ENCODE measurements at places on chromosomes 16 and 17.
A peak's percentile ranks its signal among the peaks of the same experiment; 100 is the strongest.

DNA sequence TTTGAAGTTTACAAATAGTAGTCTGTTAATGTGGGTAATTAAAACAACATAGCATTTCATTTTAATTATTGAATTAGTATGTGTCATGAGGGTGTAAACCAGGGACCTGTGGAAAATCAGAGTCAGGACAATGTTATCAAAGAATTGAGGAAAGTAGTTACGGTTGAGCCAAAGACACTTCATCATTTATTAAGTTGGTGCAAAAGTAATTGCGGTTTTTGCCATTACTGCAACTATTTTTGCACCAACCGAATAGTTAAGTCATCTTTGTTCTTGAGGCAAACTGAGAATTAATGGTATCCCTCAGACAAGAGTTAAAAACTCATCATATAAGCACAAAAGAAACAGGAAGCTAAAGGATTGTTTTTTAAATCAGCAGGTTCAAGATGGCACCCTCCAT, 593.7 kb downstream of the KCNJ2 start:
- no peak for DNase-seq

GRCh38 chr16:55439101-55439690, 39.8 kb upstream of the MMP2 start:
- DNase-seq, result no peak

DNA sequence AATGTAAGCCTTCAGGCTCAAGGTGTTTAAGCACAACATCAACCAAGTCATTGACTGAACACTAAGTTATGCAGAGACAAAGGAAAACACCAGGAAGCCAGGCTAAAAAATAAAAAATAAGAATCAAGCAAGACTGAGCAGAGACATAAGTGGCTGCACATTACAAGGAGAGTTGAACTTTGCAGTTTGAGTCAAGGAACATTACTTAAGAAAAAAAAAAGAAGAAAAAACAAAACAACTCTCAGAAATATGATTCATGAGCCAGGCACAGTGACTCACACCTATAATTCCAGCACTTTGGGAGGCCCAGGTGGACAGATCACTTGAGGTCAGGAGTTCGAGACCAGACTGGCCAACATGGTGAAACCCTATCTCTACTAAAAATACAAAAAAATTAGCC, 168.1 kb downstream of the C16orf95 start:
- DNase-seq, result no peak

- DNase-seq, result no peak
Observed at GRCh38 chr17:11499881-11500280, 98.4 kb upstream of the DNAH9 start.

DNA sequence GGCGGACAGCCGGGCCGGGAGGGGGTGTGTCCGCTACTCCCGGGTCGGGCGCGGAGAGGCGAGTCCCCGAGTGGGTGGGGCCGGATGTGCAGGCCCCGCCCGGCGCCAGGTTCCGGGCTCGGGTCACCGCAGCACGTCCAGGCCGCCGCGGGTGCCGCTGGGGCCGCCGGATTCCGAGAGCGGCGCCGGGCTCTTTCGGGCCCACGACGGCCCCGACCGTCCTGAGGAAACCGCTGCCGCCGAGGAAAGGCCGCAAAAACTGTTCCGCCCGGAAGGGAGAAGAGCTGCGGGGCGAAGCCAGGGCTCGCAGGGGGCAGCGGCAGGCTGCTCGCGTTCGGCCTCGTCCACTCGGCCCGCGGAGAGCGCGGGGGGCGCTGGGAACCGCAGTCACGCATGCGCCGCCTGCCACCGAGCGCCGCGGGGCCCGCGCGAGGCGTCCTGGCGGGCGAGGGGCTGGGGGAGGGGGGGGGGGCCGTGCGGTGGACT, at the start of gene ZKSCAN2:
Gene ZKSCAN2, minus strand, starts transcription at position 376 of the 486 bp plus-strand sequence. CDS start 718 bp downstream, outside the sequence.
- DNase-seq, result peak; percentile 61

DNA sequence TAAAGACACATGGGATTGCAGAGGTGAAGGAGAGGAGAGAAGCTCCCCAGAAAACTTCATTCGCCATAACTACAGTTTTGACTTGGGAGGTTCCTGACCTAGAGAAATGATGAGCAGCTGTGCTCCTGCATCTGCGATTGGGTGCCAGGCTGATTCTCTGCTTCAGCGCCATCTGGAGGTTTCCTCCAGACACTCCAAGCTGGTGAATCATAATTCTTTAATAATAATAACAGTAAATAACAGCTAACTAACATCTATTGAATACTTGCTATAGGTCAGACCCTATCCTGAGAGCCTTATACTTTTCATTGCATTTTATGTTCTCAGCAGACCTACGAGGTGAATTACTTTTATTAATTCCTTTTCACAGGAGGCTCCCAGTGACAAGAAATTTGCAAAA, 575.8 kb downstream of the TOX3 start:
- no peak for DNase-seq

Measured in LNCaP clone FGC (cell line).